ENCODE measurements at places on chromosomes 12 and 14.

- DNase-seq = no peak
These were observed 46.8 kb upstream of the DLK1 start for GRCh38 chr14:100679707-100680438.

DNA sequence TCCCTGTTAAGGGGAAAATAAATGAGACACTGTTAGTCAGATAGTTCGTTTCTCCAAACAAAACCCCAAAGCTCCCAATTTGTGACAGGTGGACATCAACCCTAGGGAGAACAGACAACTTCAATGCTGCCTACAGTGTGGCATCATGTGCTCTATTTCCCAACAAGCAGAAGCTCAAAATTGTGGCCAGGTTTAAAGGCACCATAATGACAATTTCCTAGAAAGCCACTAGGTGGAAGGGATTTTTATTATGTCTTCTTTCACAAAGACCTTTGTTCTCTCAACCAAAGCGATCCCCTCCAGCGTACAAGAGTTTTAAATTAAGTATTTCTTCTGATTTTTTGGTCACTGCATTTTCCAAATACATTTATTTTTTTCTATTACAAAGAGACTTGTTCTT, 88.0 kb upstream of the MBIP start:
- no peak for DNase-seq

DNA sequence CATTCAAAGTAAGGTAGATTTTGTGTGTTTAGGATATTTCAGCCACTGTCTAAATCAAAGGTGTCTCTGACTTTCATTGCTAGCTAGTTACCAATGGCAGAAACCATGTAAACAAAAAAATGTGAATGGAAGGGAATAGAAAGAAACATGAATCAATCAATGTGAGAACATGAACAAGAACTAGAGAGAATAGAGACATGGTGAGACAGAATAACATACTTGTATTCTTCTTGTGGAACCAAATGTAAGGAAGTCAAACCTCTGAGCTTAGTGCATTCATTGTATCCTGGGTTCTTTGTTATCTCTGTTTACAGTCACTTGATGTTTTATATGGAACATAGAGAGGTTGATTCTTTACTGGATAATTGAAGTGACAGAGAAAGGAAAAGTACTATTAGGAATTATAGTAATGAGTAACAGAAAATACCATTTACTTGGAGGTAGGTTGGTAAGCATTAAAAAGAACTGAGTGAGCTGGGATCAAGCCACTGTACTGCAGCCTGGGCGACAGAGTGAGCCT, 2.6 kb upstream of the WNK1 start:
- DNase-seq = no peak

DNA sequence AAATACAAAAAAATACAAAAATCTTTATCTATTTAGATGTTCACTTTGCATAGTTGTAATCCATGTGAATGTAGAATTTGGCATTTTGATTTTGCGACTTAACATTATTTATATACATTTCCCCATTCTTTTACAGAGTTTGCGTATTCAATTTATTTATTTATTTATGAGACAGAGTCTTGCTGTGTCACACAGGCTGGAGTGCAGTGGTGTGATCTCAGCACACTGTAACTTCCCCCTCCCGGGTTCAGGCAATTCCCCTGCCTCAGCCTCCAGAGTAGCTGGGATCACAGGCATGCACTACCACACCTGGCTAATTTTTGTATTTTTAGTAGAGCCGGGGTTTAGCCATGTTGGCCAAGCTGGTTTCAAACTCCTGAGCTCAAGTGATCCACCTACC, 25.3 kb upstream of the STRN3 start:
- DNase-seq = no peak

DNA sequence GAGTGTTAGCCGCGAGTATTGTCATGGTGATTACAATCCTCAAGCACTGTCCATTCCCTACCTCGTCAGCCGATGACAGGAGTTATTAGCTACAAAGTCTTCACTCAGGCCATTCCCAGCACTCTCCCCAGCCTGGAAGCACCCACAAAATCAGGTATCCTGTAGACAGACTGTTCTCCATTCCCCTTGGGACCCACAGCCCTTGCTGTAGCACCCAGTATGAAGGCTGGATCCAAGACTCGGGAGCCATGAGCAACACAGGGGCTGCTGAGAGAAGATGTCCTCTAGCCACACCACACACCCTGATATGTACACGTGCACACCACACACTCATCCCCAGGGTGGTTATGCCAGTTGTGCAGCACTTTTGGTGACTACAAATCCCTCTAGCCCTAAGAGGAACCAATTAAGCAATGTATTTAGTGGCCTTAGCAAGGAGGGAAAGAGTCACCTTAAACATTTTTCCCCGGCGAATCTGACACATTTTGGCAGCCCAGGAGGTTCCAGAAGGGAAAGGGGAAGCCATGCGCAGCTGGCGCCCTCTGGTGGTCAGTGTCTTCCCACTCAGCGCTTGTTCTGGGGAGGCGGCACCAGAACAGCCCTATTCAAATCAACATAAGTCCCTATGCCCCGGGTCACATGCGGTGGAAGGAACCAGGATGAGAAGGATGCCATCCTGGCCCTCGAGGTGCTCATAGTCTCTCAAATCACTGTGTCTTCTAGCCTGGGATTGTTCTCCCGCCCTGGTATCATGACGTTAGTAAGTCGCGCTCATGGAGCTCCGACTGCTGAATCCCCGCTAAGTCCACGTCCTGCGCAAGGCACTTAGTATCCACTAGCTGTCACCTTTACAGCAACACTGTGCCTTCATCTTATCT, 96.9 kb downstream of the GCH1 start:
- peak; percentile 47 for DNase-seq

DNA sequence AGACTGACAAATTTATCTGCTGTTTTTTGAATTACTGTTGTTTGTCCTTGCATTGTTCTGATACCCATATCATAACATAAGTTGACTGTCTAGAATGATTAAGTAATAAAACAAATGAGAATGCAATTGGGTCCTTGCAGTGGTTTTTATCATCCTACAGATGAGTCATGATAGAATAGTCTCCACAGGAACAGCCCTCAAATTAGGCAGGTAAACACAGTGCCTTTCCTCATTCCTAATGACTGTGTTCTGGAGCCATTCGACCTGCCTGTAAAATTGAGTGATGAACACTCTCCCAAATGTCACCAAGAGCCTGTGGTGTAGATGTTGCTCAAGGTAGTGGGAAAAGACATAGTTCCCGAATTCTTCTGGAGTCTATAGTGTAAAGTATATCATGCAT, 12.3 kb downstream of the NKX2-8 start:
- DNase-seq = no peak

GRCh38 chr12:111195316-111195715, 173.6 kb downstream of the PHETA1 start:
- DNase-seq = no peak

DNA sequence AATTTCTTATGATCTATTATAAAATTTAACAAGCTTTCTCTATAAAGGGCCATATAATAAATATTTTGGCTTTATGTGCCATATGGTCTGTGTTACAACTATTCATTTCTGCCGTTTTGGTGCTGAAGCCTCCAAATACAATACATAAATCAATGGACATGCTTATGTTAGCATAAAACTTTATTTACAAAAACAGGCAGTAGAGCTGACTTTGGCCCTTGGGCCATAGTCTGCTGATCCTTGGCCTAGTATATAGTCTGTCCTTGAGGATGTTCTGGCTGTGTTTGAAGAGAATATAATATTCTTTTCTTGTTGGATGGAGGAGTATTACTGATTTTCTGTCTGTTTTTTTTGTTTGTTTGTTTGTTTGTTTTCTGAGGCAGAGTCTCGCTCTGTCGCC, 81.6 kb downstream of the SPATS2 start:
- DNase-seq = no peak

- no peak for DNase-seq
These were observed 7.2 kb downstream of the EEA1 start for GRCh38 chr12:92921877-92922276.

- peak; percentile 52 for DNase-seq
These were observed 238.5 kb downstream of the RBM19 start for GRCh38 chr12:113727651-113728061.

GRCh38 chr12:106894774-106895173, 60.9 kb upstream of the TMEM263 start:
- no peak for DNase-seq

DNA sequence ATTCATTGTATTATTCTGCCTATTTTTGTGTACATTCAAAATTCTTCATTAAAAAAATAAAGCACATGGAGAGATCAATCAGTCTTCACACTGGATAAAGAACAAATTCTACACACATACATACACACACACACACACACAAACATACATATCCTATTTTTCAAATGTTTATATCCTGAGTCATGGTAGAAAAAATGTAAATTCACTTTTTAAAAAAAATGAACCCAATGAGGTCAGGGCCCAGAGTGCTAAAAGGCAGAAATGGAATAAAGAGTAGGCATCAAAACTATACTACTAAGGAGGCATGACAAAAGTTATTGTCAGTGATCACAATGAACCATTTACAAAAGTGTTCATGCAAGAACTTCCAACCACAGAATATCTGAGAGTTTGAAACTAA, 17.3 kb downstream of the GALC start:
- DNase-seq = no peak

GRCh38 chr12:27924350-27925135, 48.0 kb downstream of the PTHLH start:
- no peak for DNase-seq

- DNase-seq = no peak
These were observed 58.1 kb upstream of the PLEKHG3 start for GRCh38 chr14:64646103-64646502.

GRCh38 chr12:29253906-29254625, 105.0 kb downstream of the FAR2 start:
- no peak for DNase-seq

GRCh38 chr12:53320352-53321195, 836 bp downstream of the AAAS start:
- no peak for DNase-seq

GRCh38 chr12:48965298-48965838, 6.2 kb downstream of the WNT10B start:
- DNase-seq = no peak

DNA sequence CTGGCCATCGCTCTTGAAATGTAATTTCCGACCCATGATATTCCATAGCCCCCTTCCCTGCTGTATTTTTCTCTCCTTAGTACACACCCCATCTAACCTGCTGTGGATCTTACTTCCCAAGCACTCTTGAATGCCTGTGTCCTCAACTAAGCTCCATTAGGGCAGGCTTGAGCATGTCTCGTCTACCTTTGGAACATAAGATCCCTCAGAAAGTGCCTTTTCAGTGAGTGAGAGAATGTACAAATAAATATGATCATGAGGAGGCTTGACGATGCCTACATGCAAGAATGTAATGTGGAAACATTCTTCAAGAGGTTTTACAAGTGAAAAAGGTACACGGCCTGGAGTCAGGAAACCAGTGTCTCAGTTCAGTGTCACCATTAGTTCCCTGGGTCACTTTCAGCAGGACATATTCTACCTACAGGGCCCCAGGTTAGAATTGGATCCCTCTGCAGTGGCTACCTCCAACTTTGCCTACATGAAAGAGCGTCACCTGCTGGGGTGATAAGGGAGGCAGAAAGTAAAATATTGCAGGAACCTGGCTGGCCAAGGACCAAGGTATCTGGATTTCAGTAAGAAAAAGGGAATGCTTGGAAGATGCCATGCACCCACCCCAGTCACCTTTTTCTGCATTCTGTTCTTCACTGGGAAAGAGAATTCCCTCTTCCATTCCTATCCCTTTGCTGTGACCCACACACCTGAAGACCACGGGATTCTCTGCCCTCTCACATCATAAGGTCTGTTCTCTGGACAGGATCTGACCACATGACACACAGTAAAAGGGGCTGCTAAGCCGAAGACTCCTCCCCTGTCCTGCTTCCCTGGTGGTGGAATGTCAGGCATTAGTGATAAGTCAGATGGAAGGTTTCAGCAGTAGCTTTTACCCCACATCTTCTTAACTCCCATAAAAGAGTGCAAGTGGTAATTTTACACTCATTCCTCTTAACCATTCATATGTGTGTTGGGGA, 24.6 kb upstream of the SERPINA1 start:
- DNase-seq = no peak

- peak; percentile 87 for DNase-seq
These were observed 11.4 kb downstream of the TMEM121 start for GRCh38 chr14:105537580-105538474.

GRCh38 chr12:27207615-27208413, 36.3 kb upstream of the STK38L start:
- DNase-seq = no peak

DNA sequence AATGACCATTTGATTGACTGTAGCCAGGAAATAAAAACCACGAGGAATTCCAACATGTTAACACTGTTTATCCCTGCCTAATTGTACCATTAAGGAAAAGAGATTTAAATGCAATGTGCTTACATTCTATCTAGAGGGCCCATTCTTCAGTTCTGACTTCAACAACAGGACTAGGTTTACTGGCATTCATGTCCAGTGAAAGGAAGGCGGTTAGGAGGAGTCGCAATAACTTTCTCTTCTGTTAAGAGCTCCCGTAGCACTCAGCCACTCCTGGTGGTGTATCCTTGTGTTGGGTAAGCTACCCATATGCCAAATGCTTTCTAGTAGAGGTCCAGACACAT, 154.7 kb downstream of the STXBP6 start:
- DNase-seq = no peak

DNA sequence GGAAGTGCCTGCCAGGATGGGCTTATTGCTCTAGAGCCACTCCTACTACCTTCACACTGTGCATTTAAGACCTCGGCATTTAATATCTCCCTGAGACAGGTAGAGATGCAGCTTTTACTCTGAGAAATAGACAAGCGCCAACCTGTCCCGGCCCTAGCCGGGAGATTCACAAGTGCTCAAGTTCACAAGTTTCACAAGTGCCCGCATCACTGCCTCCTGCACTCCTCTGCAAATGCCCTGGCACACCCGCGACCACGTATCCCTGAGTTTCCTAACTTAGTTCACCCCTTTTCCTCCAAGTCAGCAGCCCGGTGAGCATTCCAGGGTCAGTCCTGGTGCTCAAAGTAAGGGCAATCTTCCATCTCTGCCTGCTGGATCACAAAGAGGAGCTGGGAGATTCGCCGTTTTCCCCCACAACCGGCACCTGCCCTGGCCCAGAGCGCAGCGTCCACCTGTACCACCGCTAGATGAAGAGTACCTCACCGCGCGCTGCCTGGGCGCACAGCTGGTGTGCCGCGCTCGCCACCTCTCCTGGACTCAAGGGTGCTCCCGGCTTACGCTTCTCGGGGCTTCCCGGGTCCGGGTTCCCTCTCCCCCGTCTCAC, 5.0 kb upstream of the SLC38A4 start:
- no peak for DNase-seq

DNA sequence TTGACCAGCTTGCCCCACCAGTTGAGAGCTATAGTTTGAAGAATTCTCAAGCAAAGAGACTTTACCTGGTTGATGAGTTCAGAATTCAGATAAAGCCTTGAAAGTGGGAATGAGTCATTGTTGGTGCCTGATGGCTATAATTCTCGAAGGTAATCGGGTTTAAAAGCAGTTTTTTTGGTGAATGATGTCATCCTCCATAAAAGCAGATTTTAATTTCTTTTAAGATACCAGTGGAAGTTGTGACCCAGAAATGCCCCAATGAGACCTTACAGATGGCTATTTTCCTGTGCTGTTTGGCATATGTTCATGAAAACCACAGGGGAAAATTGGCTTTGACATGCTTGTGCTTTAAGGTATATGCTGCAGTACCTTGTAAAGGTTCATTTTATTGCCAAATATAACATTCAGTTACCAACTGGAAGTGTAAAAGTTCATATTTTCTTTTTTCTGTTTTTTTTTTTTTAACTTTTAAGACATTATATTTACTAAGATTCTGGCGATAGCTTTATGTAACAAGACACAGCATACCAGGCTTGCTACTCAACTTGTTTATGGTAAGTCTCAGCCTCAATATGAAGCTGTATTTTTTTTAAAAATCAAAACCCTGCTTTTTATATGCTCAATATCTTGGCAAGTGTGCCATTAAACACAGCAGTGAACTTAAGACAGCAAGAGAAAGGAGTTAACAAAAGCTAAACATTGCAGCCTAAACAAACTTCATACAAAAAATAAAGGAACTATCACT, 119.3 kb downstream of the LMNTD1 start:
- DNase-seq = no peak

Data from H54 (cell line).